ENCODE measurements at places on chromosomes 5 and 9.

DNA sequence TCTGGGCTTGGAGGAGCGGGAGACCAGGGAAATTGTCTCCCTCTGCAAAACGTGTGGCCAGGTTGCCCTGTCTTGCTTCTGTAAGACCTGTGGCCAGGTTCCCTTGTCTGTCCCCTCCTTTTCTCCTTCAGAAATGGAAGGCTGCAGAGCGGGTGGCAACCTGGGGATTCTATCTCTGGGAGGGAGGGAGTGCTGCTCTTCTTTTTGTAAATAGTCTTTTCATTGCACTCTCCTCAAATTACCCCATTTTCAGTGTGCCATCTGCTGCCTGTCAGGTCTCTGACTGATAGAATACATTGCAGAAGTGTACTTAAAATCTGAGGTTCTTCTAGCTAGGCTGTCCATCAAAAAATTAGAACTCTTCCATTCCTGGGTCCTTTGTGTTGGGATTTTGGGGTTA is 126.0 kb downstream of the GABRB2 start:
- DNase-seq = no peak

DNA sequence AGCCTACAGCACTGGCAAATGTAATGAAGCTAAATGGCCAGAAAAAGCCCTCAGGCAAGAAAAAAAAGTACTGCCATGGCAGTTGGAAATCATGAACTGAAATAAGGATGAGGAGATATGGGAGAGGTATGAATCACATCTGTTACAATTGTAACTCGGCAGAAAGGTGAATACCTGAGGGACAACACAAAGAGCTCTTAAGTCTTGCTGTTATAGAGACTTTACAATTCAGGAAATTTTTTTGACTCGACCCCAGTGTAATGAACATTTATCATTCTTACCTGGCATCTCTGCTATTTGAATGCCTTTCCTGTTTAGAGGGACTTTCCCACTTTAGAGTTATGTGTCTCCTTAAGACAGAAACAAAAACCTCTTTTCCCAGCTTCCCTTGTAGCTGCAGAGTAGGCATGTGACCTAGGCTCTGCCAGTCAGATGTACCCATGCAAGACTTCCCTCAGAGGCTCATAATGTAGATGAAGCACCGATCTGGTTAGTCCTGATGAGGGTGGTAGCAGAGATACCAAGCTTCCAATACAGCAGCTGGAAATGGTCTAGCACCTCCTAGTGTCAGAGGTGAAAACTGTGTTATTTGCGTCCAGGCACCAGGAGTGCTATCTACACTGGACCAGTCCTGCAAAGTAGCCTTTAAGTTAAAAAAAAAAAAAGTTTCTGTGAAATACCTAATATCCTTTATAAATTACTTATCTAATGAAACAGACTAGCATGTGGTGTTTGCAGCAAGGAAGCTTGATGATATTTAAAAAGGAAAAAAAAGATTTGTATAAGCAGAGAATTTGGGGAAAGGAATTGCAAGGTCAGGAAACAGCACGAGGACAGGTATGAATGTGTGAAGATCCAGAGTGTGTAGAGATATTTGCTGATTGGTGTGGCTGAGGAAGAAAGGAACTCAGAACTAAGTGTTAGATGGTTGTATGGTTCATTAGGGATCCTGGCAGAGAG is 146.9 kb upstream of the SLC1A3 start:
- no peak for DNase-seq

GRCh38 chr5:133952729-133953567 is 15.5 kb downstream of the C5orf15 start:
- DNase-seq = no peak

- DNase-seq = no peak
Measured at GRCh38 chr9:124394596-124394995, 20.6 kb downstream of the PSMB7 start.

GRCh38 chr9:116115761-116116353 is 37.7 kb upstream of the PAPPA start:
- DNase-seq = no peak

DNA sequence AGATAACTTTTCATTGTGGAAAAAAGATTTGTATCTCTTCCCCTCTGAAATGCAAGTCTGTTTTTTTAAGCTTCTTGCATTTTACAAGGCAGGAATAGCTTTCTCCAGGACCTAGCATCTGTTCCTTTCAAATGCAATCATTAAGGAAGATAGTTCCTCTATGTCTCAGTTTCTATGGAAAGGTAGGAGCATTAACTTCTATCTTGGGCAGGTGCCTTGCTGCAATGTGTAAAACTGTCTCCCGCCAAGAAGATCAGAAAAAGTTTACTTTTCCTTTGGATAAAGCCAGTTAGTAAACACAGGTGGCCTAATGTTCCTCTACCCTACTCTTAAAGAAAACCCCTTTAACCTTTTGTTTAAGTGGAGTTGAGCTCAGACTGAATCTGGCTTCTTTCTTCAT is 560.6 kb upstream of the CYLC2 start:
- no peak for DNase-seq

- no peak for DNase-seq
Measured at GRCh38 chr5:81069990-81070389, 109.8 kb downstream of the RASGRF2 start.

- no peak for DNase-seq
Measured at GRCh38 chr5:16791904-16792597, 144.0 kb downstream of the MYO10 start.

DNA sequence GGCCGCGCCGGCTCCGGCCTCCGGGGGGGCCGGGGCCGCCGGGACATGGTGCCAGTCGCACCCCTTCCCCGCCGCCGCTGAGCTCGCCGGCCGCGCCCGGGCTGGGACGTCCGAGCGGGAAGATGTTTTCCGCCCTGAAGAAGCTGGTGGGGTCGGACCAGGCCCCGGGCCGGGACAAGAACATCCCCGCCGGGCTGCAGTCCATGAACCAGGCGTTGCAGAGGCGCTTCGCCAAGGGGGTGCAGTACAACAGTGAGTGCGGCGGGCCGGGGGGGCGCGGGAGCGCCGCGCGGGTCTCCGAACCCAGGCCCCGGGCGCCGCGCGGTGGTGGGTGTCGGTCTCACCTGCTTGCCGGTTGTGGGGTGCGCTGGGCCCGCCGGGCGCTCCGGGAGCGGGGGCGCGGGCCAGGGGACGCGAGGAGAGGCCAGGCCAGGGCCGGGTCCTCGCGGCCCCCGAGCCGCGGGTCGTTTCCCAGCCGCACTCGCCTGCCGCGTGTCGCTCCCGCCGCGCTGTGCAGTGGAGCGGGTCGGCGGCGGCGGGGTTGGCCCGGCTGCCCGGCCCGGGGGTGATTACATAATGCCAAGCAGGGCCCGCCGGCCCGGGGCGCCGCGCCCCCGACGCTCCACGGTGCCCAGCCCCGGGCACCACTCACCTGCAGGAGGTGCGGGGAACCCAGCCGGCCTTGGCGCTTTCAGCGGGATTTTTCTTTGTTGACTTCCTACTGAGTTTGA is 492 bp downstream of the RABL6 start:
- no peak for DNase-seq

- no peak for DNase-seq
Measured at GRCh38 chr5:178672630-178673029, 45.8 kb upstream of the CLK4 start.

- no peak for DNase-seq
Measured at GRCh38 chr5:176792655-176793342, 17.6 kb upstream of the UNC5A start.

GRCh38 chr5:151053796-151054462 is 26.9 kb downstream of the TNIP1 start:
- no peak for DNase-seq

GRCh38 chr9:69815313-69815712 is 5.3 kb upstream of the CFAP95 start:
- no peak for DNase-seq

GRCh38 chr9:32431196-32431595 is 46.8 kb downstream of the ACO1 start:
- no peak for DNase-seq

DNA sequence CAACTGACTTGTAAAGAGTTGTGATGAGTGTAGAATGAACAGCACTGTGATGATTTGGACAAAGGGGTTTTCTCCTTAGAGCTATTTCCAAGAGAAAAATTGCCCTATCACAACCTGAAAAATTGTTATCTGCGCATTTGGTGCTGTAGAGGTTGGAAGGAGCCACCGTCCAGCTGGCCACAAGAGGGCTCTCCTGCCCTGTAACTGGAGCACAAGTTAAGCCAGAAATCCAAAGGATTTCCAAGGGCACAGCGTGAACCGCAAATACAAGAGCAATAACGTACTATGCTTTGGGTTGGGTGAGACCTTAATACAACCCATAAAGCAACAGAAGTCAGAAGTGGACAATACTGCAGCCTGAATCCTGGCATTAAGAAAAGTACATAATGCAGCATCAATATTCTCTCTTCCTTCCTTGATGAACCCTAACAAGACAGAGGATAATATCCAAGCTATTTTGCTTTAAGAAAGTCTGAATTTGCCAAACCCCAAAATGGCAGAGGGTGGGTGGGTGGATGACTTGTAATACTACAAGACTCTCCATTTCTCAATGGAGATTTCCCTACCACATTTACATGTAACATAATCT is 56.8 kb upstream of the SMIM32 start:
- DNase-seq = no peak

DNA sequence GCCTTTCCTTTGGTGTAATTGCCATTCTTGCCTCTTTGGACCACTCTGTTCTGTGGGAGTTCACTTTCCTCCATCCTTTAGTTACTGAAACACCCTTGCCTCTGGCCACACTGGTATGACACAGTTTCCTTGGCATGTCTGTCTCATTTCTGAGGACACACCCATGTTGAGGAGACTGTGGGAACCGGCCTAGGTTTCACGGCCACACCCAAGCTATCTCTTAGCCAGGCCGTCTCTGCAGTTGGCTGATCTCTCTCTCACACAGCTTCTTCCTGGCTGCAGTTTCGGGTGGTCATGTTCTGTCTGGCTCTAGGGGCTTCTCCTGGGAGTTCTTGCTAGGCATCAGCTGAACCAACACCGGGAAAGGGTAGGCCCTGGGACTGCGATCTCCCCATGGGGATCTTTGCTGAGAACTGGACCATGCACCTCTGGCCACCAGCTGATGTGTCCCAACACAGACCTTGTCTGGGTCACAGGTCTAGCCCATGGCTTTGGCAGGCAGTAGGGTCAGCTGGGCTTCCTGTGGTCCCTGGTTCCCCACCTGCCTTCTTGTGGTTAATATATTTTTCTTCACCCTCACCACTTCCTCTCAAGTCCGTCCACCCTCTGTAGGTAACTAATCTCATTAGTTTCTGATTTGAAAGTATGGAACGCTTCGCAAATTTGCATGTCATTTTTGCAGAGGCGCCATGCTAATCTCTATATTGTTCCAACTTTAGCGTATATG is 24.9 kb downstream of the ARHGEF37 start:
- DNase-seq = no peak

- no peak for DNase-seq
Measured at GRCh38 chr5:98602534-98603112, 170.8 kb upstream of the RGMB start.

- DNase-seq = no peak
Measured at GRCh38 chr5:143976055-143976454, 164.1 kb downstream of the HMHB1 start.

- no peak for DNase-seq
Measured at GRCh38 chr5:169801324-169801777, 164.3 kb downstream of the DOCK2 start.

DNA sequence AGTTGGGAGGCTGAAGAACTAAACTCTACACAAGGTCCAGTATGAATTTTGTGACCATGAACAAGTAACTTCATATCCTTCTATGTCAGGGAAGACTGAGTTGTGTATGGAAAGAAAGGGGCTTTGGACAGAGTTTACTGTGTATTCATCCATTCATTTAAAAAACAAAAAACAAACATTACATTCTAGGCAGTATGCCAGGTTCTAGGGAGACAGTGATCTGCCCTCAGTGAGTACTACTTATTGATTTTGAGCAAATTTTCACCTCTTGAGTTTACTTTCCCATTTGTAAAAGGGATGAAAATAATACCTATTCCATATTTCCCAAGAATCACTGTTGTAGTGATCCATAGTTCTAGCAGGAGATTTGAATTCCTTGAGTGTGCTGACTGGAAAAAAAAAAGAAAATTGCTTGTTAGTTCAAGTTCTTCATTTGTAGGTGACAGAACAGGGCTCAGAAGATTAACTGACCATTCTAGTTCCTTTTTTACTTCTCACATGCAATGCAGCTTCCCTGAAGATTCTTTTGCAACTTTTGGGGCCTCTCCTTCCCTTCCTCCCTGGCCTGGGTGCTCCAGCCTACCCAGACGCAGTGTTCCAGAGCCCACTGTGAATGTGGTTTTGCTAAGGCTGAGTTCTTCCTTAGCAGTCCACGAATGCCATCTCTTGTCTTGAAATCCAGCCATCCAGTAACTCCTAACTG is 2.6 kb upstream of the GAPVD1 start:
- no peak for DNase-seq

DNA sequence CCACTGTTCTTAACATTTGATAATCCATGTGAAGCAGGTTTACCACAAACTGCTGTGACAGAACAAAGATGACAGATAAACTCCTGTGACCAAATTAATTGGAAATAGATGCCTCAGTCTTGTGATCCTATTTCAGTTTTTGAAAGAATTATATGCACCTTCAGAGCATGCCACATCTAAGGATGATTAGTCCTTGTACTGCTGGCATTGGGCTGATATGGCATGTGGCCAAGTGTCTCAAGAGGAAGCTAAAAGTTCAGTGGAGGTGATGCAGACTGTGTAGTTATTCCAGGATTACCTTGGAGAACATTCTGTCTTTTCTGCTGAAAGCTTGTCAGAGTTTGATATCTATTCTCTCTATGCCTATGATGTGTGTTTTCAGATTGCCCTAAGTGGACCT is 314.4 kb upstream of the EFNA5 start:
- no peak for DNase-seq

DNA sequence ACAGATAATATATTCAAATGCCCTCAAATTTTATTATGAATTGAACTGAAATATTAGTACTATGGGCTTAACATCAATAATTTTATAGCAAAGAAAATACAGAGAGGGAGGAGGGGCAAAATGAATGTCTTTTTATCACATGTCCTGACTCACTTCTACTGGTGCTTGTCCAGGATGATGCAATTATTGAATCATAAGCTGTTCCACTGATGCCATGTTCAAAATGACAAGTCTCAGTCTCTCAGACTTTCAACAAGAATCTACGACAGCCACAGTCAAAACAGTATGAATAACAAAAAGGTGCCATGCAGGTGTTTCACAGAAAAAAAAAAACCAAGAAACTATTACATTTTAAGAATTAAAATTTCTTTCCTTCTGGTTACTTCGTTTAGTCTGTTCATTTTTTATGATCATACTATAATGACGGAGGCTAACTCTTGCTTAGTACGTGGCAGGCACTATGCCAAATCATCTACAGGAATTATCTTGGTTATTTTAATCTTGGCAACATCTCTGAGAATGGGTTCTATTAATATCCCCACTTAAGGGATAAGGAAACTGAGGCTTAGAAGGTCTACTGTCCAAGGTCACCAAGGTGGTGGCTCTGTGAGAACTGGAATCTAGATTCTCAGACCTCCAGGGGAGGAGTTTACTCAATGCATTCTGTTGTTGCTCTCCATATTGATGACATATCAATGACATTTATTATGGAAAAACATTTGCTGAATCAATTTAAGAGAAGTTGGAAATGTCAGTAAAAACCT is 61.5 kb downstream of the NR3C1 start:
- no peak for DNase-seq

DNA sequence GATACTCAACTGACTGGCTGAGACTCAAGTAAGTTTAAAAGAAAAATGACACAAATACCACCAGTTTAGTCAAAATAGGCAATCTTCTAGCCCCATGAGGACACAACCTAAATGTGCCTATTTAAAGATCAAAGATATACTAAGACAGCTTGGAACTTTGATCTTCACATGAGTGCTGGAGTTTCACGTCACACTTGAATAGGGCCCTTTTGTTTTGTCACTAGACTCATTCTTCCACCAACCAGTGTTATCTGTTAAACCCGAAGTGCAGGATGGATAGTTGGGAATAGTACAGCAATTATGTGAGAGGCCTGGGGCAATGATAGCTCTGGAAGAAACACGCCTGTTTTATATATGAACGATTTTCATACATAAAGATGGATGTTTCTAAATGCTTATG is 792.8 kb upstream of the NUDT12 start:
- no peak for DNase-seq
